ENCODE measurements at places on chromosomes 11 and 22. TPM values are rescaled to one million over a fixed set of nuclear protein-coding genes. Genes with fewer than 3 reads are reported as not detected.

The GUCY1A2 gene
- total RNA-seq, result 0.13 TPM

The ANGPTL5 gene
- total RNA-seq, result not detected

The PLAAT2 gene
- total RNA-seq, result not detected

The YPEL1 gene
- total RNA-seq, result 8.3 TPM

The RPS3 gene
- 2,122 TPM for total RNA-seq

The PRG3 gene
- not detected for total RNA-seq

The NAV2 gene
- total RNA-seq, result 25.0 TPM

The CRELD2 gene
- total RNA-seq, result 63.3 TPM

The MMP8 gene
- total RNA-seq, result not detected

The OR51G2 gene
- total RNA-seq, result not detected

The RTL10 gene
- total RNA-seq, result 62.2 TPM

The OSM gene
- not detected for total RNA-seq

The MAPK12 gene
- 93.9 TPM for total RNA-seq

The EI24 gene
- total RNA-seq, result 101 TPM

The OMP gene
- total RNA-seq, result 0.49 TPM

The PKNOX2 gene
- not detected for total RNA-seq

The MPZL2 gene
- 78.2 TPM for total RNA-seq

The LIF gene
- 2.0 TPM for total RNA-seq

The MMP13 gene
- not detected for total RNA-seq

The SAA4 gene
- not detected for total RNA-seq

The VWCE gene
- total RNA-seq, result 5.0 TPM

The GPR83 gene
- under 0.01 TPM for total RNA-seq

The DDTL gene
- total RNA-seq, result 0.25 TPM

The FXYD6 gene
- under 0.01 TPM for total RNA-seq

The JAML gene
- not detected for total RNA-seq

The HOATZ gene
- not detected for total RNA-seq

The SYNGR1 gene
- total RNA-seq, result 1.5 TPM

The RAB36 gene
- total RNA-seq, result 0.88 TPM

The OR51E2 gene
- total RNA-seq, result not detected

The AIFM3 gene
- not detected for total RNA-seq
